Cortex of kidney (tissue), 1 donor: ENCODE measurements at places on chromosomes 7 and 10.

DNA sequence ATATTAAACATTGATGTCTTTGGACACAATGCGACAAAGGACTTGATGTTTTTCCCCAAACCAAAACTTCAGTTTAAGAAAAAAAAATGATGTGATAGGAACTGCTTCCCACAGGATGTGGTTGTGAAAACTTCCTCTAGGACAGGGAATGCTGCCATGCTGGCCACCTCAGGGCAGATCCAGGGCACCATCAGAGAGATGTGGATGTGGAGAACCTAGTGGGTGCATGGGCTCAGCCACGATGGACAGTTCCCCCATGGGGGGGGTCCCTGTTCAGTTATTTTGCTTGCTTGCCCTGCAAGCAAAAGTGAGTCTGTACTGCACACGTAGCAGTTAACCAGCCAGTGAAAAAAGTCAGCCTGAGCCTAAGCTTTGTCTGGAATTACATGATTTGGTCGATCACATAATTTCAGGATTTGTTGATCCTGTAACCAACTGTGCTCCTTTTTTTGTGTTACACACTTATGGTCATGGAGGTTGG, 36.3 kb downstream of the LAMB4 start:
- no peak for DNase-seq

- no peak for DNase-seq
Observed at GRCh38 chr10:100516847-100517246, 2.8 kb downstream of the SEC31B start.

DNA sequence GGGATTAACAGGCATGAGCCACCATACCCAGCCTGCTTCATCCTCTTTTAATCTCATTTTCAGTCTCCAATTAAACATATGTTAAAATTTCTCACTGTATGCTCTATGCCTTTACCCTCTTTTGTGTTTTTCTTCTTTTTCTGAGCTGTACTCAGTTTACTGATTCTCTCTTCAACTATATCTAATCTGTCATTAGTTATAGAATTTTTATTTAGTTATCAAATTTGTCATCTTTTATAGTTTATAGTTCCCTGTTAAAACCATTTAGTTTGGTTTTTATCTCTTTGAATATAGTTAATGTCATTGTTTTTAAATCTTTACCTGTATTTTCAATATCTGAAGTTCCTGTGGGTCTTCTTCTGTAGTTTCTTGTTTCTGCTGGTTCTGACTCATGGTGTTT, 93.3 kb downstream of the KAT6B start:
- no peak for DNase-seq

- no peak for DNase-seq
Observed at GRCh38 chr10:44981172-44982113, 2.8 kb upstream of the DEPP1 start.

GRCh38 chr10:133189256-133189655, 29.2 kb downstream of the KNDC1 start:
- no peak for DNase-seq

DNA sequence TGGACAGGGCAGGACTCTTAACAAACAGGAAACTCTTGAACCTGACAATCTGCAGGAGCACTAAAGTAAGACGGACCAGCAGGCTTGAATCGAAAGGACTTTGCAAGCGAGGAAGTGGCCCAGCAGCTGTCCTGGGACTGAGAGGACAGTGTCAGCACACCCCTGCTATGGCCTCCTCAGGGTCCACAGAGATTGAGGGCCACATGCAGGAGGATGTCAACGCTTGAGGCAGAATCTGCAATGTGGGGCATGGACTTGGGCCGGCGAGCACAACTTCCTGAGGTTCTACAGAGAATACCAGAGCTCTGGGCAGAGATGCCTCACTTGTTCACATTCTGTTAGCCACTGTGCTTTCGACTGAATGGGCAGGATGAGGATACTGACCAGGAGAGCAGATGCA, 84.4 kb upstream of the EFCAB10 start:
- no peak for DNase-seq

DNA sequence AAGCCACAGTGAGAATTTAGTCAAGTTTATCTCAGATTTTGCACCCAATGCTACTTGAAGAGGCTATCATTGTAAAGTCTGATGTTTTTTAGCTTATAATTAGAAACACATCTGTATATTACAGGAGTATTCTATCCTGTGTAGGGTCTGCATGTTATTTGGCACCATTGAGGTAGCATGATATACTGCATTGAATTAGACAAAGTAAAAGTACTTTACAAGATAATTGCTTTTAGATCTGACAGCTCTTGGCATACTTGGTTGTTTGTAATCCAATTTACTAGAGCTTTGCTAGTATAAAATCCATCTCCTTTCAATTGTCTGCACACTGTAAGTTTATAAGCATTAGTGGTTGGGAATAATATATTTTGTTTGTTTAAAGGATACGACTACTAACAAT, 714.3 kb downstream of the ANKRD7 start:
- no peak for DNase-seq

DNA sequence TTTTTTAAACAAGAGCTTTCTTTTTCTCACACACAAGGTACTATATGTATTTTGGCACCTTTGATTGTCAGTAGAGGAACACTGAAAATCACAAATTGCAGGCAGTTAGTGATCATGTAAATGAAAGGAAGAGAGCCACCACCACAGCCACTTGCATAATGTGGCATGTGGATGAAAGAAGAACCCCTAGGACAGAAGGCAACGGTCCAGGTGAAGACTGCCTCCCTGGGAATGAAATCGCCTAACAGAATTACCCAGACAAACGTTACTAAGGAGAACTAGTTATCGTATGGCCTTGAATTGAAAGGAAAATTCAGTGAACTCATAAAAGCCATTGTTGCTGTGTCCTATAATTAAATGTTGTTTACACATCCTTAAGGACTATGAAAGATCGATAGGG, 41.2 kb upstream of the PTPRZ1 start:
- no peak for DNase-seq

DNA sequence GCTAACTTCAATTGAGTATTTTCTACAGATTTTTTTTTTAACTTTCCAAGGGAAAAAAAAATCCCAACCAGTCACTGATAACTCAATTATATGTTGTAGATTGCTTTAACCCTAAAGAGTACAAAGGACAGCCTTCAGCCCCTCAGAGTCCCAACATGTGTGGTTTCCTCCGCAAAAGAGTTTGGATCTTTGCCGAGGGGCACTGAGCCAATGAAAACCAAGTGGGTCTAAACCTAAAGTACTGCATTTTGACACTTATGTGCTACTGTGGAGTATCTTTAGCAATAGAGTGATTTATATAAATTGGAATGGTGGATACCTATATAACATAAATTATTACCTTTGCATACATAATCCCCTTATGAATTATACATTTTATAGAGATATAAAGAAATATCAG, 91.5 kb downstream of the SEMA3D start:
- no peak for DNase-seq

GRCh38 chr7:20735346-20736065, 51.2 kb downstream of the SP8 start:
- no peak for DNase-seq

- DNase-seq: no peak
Observed at GRCh38 chr10:115278294-115278693, 185.1 kb downstream of the ATRNL1 start.

DNA sequence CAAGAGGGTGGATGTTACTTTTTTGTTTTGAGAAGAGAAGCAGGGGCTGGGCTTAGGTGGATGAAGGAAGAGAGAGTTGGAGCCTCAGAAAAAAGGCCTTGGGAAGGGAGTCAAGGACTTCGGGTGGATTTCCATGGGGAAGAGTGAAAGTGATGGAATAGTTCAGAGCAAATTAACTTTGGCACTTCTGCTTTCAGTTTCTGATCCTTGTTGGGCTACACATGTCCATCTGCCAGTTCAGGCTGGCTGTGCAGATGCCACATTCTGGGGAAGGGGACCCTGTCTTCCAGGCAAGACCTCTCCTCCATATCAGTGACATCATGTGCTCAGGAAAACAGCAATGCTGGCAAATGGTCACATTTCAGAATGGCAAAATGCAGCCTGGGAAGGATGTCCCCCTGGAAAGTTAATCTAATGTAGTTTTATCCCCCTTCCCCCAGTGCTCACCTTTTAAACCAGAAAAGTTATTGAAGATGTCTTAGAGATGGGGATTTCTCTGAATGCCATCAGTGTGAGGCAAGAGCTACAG, 86.0 kb downstream of the WDFY4 start:
- DNase-seq: no peak

GRCh38 chr10:128530301-128530700, 404.1 kb upstream of the MKI67 start:
- DNase-seq: no peak

GRCh38 chr7:84939888-84940287, 247.0 kb downstream of the SEMA3D start:
- DNase-seq: no peak

GRCh38 chr10:61899069-61899531, 2.4 kb upstream of the ARID5B start:
- DNase-seq: no peak

DNA sequence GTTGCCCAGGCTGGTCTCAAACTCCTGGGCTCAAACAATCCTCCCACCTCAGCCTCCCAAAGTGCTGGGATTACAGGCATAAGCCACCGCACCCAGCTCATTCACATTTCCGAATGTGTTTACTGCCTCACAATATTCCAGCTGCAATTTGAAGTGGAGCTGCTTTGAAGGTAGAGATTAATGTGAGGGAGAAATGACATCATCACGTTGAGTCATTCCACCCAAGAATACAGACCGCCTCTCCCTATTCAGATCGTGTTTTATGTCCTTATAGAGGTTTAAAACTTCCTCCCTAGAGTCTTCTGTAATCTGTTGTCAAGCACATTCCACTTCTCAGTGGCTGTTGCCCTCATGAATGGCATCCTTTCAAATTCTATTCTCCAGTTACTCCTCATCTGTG, 100.4 kb upstream of the PDGFA start:
- no peak for DNase-seq

GRCh38 chr7:76364198-76364584, 5.4 kb upstream of the YWHAG start:
- DNase-seq: no peak

DNA sequence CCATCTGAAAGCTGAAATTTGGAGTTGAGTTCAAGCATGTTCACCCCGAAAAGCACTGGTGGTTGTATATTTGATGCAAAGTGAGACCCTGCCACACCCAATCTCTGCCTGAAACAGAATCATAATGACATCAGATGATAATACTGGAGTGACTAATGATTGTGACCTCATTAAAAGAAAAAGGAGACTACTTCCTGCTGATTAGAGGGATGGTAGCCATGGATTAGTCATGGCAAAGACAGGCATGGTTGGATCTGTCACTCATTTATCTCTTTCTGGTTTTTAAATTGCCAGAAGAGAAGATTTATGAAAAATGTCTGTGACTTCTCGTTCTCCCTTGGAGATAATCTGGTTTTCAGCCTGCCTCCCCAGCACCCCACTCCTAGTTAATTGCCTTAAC, 101.2 kb downstream of the BAMBI start:
- DNase-seq: no peak

- DNase-seq: no peak
Observed at GRCh38 chr10:24982319-24983112, 30.1 kb upstream of the PRTFDC1 start.

GRCh38 chr10:42637648-42638054, 719 bp downstream of the ZNF33B start:
- DNase-seq: no peak

DNA sequence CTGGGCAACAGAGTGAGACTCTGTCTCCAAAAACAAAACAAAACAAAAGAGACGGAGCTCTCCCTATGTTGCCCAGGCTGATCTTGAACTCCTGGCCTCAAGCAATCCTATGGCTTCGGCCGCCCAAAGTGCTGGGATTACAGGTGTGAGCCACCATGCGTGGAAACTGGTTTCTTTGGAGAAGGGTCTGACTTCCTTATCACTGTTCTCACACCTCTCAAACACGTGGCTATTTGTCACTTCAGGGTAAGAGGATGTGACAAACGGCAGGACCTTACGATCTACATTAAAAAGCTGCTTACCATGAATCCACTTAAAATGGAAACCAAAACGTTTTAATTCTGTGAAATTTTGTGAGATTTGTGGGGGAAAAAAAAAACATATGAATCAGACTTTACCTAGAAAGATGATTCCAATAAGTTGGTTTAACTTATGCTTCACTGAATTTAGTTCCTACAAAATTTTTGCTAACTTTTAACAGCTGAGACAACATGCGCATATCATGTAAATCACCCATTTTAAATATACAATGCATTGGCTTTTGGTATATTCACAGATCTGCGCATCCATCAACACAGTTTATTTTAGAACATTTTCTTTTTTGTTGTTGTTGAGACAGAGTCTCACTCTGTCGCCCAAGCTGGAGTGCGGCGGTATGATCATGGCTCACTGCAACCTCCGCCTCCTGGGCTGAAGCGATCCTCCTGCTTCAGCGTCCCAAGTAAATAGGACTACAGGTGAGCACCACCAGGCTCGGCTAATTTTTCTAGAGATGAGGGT, 18.7 kb upstream of the FOXK1 start:
- no peak for DNase-seq
